ENCODE measurements at places on chromosomes 1 and 21.

- DNase-seq: no peak
Observed at GRCh38 chr21:42426876-42427480, 23.3 kb downstream of the UBASH3A start.

DNA sequence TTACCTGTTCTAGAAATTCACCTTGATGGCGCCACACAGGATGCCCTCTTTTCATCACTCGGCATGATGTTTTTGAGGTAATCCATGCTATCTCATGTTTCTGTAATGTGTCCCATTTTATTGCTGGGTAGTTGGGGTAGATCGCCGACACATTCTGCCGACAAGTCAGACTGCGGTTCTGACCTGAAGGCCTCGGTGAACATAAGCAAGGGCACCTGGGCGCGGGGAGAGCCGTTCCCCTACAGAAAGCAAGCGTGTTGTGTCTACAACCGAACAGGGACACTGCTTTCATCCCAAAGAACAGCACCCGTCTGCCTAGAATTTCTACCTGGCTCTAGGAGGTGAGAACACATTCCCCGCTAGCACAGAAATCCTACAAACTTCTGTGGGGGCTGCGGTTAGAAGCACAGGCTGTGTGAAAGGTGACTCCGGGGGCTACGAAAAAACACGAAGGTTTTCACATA is 149.2 kb downstream of the PPIAL4G start:
- DNase-seq: no peak

DNA sequence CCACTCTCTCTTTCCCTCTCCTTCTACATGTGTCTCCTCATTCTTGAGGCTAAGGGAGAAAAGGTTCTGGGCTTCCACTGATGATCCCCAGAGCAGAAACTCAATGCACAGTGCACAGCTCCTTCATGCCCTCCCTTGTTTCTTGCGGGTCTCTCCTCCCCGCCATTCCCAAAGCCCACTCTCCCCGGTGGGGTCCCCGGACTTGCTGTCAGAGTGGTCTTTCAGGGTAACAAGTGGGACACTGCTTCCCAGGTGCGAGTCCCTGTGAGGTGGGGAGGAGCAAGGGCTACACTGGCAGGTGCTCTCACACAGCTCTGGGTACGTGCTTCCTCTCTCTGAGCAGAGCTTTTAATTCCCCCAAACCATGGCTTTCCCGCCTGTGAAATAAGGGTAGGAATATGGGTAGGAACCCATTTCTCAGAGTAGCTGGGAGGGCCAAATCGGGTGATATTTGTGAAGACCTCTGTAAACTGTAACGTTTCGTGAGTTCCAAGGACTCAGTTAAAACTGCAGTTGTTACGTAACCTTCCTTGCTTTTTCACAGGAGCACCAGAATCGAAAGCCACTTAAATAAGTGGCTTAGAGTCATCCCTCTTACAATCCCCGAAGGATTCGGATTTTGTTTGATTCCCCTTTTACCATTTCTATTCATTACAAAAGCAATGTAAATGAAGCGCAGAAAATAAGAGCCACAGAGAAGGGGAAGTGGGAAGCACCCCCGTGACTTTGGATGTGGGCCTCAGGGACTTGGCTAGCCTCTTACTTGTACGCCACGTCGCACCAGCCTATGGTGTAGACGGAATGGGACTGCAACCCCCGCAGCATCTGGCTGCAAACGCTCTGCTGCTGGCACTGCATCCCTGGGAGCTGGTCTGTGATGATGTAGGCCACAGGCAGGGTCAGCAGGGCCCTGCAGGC is 6.2 kb downstream of the PGLYRP3 start:
- DNase-seq: no peak

DNA sequence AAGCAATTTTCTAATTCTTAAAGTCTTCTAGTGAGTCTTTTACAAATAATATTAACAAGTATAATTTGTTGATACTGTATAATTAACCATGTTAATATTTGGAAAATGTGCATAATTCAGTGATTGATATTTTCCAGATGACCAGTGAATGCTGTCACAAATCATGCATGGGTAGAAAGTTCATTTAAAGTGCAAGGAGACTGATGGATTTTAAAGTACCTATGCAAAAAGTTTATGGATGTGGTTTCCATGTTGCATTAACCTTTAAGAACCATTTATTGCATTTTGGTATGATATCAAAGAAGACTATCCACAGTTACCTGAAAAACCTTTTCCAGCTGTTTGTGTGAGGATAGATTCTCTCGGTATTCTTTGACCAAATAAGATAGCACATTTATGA is 23.2 kb downstream of the CDC73 start:
- DNase-seq: no peak

- no peak for DNase-seq
Observed at GRCh38 chr1:43009274-43009673, 50.6 kb upstream of the SLC2A1 start.

GRCh38 chr21:43921979-43922945 is 57.2 kb downstream of the AGPAT3 start:
- DNase-seq: no peak

DNA sequence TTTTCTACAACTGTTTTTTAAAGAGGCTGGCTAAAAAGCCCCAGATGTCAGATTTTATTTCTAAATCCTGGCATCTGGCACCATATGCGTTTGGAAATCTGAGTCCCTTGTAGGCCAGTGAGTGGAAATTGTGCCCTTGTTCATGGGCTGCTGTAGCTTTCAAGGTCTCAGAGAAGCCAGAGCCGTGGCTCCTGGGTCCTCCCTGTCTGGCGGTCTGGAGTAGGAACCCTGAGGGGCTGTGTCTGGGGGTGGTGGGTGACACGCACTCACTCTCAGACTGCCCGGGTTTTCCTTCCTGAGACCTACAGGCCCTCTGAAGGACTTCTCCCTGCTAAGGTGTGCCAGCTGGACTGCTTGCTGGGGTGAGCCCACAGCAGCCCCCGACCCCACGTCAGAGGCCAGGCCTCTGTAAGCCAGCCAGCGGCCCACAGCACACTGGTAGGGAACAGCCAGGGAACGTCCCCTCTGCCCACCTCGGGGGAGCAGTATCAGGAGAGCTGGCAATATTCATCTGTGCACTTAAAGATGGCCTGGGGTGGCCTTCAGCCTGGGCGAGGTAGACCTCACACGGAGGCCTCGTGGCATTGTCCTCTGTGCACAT is 151.5 kb downstream of the PEX14 start:
- peak; percentile 10 for DNase-seq

DNA sequence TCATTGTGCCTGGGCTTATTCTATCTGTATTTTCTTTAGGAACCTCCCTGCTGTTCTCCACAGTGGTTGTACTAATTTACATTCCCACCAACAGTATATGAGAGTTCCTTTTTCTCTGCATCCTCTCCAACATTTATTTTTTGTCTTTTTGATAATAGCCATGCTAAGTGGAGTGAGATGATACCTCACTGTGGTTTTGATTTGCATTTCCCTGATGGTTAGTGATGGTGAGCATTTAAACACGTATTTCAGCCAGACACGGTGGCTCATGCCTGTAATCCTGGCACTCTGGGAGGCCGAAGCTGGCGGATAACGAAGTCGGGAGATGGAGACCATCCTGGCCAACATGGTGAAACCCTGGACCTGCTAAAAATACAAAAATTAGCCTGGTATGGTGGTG is 57.9 kb downstream of the SLAMF6 start:
- DNase-seq: no peak

DNA sequence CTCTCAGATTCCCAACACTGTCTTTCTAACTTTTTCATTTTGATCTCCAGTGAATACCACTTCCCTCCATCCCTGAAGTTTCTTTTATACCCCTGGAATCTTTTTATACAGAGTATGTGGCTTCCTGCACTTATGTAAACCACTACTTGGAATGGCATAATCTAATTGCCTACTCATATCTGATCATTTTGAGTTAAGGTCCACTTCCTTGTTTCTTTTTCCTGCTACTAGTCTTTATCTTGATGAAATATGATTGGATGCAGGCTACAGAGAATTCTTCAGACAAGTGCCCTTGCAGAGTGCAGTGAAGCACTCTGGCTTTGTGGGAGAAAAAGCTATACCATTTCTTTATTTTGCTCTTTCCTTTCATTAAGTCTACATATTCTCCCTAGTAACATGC is 325.3 kb upstream of the ADAMTS5 start:
- DNase-seq: no peak

DNA sequence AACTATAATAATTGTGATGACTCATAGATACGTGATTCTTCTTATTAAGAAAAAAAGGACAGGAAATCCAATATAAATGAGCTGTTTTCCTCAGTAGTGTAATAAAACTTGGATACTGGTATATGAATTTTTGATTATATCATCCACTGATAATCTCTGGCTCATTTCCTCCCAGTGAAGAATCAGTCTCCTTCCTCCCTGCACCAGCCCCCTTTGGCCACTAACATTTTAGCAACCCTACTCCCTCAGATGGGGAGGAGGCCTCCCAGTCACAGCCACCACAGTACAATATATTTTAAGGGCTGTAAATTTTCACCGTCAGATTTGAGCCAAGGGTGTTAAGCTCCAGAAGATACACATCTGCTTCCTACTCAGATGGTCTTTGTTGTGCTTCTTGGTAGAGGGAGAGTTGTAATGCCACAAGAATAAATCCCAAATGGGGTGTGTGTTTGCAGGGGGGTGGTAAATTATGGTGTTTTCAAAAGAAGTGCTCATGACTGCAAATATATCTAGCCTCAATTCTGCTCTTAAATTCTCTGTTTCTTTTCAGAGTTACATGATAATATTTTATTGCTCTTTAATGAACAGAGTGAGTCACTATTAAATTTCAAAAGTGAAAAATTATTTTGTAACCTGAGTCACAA is 153.5 kb downstream of the HLX start:
- no peak for DNase-seq

GRCh38 chr21:32298148-32298559 is 501 bp upstream of the MRAP start:
- no peak for DNase-seq

DNA sequence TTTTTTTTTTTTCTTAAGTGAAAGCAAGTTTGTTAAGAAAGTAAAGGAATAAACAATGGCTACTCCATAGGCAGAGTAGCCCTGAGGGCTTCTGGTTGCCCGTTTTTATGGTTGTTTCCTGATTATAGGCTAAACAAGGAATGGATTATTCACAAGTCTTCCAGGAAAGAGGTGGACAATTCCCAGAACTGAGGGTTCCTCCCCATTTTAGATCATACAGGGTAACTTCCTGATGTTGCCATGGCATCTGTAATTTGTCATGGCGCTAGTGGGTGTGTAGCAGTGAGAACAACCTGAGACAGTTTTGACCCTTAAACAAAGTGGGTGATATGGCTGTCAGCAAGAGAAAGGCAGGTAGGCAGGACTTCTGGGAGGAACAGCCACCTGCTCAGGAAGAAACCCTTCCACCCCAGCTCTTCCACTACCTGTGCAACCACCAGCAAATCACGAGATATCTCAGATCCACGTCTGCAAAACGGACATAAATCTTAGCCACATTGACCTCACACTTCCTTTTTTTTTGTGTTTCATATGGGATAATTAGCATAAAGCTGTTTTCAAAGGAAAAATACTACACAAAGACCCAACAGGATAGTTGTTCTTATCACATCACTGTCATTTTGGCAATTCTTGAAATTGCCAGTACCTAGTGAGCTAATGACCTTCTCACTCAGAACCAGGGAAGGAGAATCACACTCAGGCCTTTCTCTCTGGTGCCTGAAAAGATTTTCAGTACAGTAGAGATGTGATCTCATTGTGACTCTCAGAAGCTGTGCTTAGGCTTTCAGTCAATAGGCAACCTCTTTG is 34.8 kb upstream of the DUSP10 start:
- no peak for DNase-seq

DNA sequence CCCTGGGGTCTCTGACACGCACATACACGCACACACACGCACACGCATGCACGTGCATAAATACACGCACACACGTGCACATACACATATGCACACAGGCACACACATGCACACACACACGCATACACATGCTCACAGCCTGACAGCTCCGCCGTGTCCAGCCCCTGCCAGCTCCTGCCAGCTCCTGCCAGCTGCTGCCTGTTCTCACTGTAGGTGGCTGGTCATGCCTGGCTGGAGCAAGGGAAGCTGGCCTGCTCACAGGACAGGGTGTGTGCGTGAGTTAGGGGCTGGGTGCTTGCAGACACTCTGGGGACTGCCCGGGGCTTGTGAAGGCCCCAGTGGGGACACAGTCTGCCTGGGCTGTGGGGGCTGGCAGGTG is 4.9 kb downstream of the PLCH2 start:
- DNase-seq: no peak

DNA sequence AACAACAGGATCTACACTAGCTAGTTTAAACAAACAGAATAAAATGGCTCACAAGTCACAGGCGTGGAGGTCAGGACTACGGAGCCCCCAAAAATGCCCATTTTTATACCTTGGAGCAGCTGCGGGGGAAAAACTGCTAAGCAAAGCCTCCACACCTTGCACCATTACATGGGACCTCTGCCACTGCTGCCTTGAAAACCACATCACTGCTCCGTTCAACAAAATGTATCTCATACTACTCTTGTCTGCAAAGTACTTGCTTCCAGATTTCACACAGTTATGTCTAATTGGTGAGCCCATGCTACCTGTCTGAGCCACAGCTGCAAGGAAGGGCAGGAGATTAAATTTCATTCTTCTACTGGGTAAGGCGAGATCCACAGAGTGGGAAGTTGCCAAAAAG is 24.4 kb downstream of the MRPL39 start:
- DNase-seq: no peak

DNA sequence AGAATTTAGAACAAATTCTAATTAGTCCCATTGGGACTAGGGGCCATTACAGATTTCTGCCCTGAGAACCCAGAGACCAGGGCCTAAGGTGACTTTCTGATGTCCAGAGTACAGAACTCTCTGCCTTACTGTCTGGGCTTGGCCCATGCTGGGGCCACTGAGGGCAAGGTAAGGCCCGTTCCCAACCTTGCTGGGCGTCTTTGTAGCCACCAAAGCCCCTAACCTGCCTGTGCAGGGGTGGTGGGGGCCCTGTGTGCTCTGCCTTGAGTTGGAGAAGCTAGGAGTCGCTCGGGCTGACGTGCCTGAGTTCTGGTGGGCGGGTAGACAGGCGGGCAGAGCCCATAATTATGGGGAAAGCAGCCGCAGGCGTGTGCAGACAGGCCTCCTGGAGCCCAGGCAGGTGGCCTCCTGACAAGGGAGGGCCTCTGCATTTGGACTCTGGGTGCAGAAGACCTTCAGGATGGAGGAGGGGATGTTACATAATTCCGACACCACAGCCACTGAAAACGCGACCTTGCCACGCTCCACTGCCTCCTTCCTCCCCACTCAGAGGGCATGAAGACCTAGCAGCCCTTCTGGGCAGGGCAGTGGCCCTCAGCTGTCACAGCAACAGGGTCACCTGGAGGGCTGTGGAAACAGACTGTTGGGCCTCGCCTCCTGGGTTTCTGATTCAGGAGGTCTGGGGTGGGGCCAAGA is 239.9 kb upstream of the TMEM51 start:
- DNase-seq: no peak

- peak; percentile 71 for DNase-seq
Observed at GRCh38 chr1:109790735-109791494, 27.2 kb upstream of the EPS8L3 start.

DNA sequence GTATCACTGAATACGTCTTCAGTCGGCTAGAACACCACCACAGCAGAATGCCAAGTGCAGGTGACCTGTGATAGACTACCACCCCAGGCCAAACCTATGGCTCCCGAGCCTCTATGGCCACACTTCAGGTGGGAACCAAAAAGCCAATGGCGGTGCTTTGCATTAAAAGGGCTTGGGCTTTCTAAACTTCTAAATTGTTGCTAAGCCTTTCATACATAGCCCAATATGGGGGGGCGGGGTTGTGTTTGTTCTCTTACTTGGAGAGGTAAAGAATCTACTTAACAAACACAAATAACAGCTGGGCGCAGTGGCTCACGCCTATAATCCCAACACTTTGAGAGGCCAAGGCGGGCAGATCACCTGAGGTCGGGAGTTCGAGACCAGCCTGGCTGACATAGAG is 19.7 kb downstream of the USP48 start:
- DNase-seq: no peak

- no peak for DNase-seq
Observed at GRCh38 chr1:206115791-206116190, 1.4 kb downstream of the AVPR1B start.

All from Right ventricle myocardium superior (tissue), 1 donor.